WTC11 (cell line): ENCODE measurements at places on chromosomes 7 and 10. TPM values are rescaled to one million over a fixed set of nuclear protein-coding genes. Genes with fewer than 3 reads are reported as not detected.

GRCh38 chr10:104253606-104254410, 884 bp upstream of the GSTO1 start:
- H3K36me3 ChIP-seq: peaks cover 11% of the 10 kb centered on the region
- DNase-seq: peak; percentile 23
- H3K4me3 ChIP-seq: peak overlapping the region; percentile 81

DNA sequence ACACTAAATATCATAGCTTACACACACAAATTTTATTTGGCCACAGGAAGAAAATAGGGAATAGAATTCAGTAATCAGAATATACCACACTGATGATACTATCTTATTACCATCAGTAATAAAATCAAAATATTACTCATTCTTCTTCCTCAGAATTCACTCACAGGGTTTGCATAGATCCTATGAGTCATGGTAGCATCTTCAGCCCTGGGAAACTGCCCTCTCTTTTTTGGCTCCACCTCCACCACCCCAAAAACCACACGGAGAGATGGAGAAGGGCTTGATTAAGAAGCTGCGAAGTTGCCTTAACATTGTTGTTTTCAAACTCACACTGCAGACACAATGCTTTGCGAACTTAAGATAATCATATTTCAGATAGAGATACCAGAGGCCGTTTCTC, 154.1 kb upstream of the AHR start:
- H3K36me3 ChIP-seq: no peaks in the 10 kb centered on the region
- H3K4me1 ChIP-seq: no peaks in the 10 kb centered on the region

DNA sequence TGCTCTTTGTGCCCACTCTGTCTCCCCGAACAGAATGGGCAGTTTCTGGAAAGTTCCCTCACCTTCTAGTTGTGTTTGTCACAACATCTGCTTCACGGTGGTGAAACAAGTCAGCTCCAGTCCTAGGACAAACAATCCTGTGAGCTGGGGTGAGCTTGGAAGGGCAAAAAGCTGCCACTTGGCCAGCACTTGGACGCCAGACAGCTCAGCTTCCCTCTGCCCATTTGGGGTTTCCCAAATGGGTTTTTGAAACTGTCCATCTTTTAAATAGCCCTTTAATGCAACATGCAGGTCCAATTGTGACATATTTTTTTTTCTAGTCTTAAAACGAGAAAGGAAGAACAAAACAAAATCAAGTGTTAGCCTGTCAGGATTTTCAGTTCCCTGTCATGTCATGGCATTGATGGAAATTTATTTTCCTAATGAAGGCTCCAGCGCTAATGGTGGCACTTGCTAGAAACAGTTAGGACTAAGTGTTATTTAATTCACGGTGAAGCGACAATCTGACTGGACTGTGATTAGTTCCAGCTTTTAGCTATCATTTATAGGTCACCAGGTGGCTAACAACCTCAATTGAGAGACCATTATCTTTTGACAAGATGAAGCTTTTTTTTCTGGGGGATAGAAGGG, 181.7 kb downstream of the MYOF start:
- no peaks in the 10 kb centered on the region; the same call in 1 of the 2 replicates for H3K27me3 ChIP-seq
- no peaks in the 10 kb centered on the region for H3K36me3 ChIP-seq
- H3K27ac ChIP-seq: peak overlapping the region; percentile 81
- H3K4me1 ChIP-seq: peaks cover 17% of the 10 kb centered on the region

DNA sequence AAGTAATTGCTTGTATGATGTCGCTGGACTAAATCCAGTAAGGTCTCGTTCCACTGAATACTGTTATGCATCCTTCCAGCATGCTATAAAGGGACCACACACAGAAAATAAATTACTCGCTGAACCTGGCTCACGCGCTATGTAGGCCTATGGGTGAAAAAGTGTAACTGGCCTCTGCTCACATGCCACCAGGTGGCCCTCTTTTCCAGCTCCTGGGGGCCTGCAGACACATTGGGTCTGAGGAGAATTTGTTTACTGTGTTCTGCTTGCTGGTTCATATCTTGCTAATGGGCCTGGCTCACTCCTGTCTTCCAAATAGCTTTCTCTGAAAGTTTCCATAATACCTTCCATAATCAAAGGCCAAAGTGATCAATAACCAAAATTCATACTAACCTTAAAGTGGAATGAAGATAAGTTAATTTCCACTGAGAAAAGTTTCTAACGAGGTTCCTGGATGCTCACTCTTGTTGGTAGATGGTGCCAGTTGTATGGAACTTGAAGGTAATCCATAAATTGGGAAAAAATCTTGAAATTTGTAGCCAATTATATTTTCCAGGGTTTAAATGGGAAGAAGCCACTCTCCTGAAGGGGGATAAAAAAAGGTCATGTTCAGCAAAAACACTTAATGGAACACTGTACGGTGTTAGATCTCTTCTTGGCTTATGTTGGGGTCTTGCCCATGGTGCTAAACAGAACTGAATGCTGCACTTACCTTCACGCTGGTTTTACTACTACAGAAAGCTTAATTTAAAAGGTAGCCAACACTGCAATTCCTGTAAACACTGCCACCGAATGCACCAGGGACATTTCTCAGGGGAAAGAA, 27.0 kb upstream of the ZPBP start:
- no peaks in the 10 kb centered on the region for H3K4me1 ChIP-seq
- H3K36me3 ChIP-seq: no peaks in the 10 kb centered on the region
- no peaks in the 10 kb centered on the region for H3K27me3 ChIP-seq

- H3K4me1 ChIP-seq: peaks cover 2% of the 10 kb centered on the region; the same call in 1 of the 2 replicates
- H3K36me3 ChIP-seq: peaks cover 11% of the 10 kb centered on the region
- DNase-seq: no peak
- H3K4me3 ChIP-seq: no peak overlapping the region
- no peak overlapping the region for H3K27ac ChIP-seq
Observed at GRCh38 chr10:72567889-72568640, 57.8 kb downstream of the MICU1 start.

Gene LRRN3
- 0.16 to 0.70 TPM (median 0.34 TPM) in 3 replicates for total RNA-seq
